Dermis microvascular lymphatic vessel endothelial cell (primary cell): ENCODE measurements at places on chromosomes 6 and 20. TPM values are rescaled to one million over a fixed set of nuclear protein-coding genes. Genes with fewer than 3 reads are reported as not detected.

DNA sequence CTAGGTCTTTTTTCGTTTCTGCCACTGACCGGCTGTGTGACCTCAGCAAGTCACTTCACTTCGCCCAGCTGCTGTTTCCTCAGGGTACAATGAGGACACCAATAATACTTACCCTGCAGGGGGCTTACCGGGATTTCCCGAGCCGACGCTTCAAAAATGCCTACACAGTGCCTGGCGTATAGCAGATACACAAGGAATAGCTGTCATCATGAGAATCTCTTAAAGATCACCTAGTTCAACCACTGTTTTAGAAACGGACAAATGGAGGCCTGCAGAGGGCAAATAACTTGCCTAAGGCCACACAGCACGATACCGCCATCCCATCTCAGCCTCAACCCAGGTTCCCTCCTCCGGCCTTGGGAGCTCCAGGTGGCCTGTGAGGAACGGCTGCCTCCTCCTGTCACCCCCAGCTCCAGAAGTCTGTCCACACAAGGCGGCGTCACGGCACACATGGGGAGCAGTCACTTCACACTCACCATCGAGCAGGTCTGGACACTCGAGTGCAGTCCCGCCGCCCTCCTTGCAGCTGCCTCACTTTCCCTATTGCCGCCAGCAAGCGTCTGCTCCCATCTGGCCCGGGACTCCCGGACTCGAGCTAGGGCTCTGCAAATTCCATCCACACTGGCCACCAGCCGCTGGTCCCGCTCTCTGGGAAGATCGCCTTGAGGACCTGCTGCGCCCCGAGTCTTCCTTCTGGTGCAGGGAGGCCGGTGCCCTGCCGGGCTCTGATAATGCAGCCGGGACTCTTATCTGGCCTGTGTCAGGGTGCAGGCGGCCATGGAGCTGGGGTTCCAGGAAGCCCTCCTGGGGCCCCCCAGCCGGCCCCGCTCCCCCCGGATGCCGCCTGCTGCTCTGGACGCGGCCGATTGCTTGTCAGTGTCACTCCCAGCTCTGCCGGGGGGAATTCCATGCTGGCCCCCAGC is at the start of gene RIPOR3:
Gene RIPOR3 (minus strand): TSS at position 893 of the 923 bp plus-strand sequence. CDS start 414 bp downstream, at position 479.
- DNase-seq: no peak

The SLC26A8 gene
- total RNA-seq: not detected in 2 replicates

DNA sequence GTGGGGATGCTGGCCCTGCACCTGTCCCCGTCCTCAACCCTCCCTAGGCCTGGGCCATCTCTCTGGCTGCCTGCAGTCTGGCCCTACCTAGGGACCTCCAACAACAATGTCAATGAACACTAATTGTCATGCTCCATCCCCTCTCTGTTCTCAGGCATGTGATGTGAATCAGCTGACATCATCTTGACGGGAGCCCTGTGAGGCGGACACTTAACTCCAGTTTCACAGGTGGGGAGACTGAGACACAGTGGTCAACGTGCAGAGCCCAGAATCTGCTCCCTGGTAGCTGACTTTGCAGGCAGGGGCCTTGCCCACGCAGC is 762 bp upstream of the TCEA2 start:
- no peak for DNase-seq

- DNase-seq: no peak
Observed at GRCh38 chr6:39786649-39787048, 5.5 kb upstream of the DAAM2 start.

The NOTCH4 gene
- total RNA-seq: 11.9 and 13.3 TPM in 2 replicates

DNA sequence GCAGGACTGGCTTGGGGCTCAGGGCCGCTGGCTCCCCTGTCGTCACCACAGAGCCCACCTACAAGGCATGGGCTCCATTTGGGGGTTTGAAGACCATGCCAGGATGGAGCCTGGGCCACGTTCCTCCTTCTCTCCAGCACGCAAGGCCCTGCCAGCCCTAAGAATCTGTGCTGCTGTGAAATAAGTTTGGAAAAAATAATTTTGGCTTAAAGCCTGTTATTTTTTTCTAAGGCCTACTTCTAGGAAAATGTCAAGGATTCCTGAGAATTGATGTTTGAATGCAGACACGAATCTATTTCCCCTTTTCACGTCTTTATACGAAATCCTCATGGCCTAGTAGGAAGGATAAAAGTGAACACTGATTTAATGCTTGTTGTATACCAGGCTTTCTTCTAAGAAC is 107.5 kb downstream of the LRFN2 start:
- no peak for DNase-seq

DNA sequence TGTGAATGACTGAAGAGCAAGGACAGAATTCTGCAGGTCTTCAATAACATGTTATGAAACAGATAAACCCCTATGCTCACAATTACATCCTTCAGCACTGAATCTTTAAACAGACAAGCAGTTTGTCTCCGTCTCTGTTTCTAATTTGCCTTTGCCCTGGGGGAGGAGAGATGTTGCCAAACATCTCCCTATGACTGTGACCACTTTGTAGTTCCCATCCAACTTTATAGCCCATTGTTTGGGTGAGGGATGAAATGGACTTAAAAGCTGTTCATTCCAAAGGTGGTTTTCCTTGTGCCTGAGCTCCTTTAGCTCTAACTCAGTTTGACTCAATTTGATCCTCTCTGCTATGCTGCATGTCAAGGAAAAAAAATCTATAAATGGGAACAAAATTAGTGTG is 19.5 kb upstream of the ADTRP start:
- no peak for DNase-seq

DNA sequence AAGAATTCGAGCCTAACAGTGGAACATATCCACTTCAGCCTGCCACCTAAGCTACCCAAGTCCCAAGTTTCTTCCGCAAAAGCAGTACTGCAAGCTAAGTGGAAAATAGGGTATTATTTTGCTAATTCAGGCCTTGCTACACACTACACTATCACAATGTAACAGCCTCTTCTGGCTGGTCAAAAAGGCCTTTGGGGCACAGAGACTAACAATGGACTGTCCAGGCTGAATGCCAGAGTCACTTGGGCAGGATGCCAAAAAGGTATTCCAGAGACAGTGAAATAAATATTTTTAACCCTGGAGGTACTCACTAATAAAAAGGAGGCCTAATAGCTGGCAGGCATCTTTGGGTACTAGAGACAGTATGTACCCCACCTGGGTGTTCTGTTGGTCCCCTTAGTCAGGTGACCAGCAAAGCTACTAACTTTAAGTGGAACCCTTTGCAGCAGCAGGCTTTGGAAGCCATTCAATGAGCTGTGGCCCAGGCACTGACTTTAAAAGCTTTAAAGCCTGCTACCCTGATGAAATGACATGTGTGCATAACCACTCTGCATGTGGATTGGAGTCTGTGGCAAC is 692.1 kb downstream of the HTR1B start:
- DNase-seq: peak; percentile 90

- no peak for DNase-seq
Observed at GRCh38 chr6:13281686-13282085, 46.7 kb downstream of the TBC1D7 start.

DNA sequence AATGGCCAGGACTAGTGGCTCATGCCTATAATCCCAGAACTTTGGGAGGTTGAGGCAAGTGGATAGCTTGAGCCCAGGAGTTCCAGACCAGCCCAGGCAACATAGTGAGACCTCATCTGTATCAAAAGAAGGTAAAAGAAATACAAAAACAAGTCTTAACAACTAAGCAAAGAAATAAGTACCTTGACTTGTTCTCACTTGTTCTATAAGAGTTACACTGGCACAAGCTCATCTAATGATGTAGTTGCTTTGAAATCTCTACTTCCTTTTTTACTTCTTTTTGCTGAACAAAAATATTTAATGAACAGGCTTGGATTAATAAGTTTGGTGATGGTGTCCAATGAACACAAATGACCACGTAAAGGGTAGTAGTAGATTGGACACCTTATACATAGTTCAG is 72.2 kb downstream of the SGK1 start:
- no peak for DNase-seq
